ENCODE measurements at places on chromosomes 11 and 22.
A peak's percentile ranks its signal among the peaks of the same experiment; 100 is the strongest.

DNA sequence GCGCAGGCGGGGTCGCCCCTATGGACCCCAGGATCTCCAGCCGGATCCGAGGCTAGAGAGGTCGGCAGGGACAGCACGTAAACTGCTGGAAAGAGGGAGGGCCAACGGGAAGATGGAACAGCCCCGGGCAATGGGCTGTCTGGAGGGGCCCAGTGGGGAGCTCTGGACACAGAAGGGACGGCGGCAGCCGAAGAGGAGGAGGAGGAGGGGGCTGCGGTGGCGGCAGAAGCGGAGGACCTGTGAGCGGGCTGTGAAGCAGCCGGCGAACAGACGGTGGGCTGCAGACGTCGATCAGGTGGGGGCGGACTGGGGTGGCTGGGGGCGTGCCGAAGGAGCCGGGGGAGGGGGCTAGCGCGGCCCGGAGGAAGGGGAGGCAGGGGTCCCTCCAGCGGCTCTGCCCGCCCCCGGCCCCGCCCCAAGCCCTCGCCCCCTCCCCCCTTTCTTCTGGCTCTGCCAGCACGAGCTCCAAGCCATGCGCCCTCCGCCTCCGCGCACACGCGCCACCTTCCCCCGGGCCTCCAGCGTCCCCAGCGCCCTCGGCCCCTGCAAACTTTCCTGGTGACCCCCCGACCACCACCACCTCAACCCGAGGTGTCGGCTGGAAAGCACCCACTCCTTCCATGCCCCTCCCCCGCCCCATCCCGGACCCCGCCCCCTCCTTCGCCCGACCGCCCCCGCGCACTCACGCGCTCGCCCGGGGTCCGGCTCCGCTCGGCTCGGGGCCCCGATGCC is 432 bp downstream of the TNKS1BP1 start:
- DNase-seq, result peak; percentile 53

GRCh38 chr11:47641600-47642098 is 710 bp downstream of the MTCH2 start:
- DNase-seq, result peak; percentile 29

GRCh38 chr11:134021326-134021725 is 47.5 kb upstream of the JAM3 start:
- DNase-seq, result no peak

GRCh38 chr22:38940811-38941384 is 16.5 kb upstream of the APOBEC3A start:
- peak; percentile 80 for DNase-seq

- no peak for DNase-seq
These were observed 197.2 kb upstream of the ANO3 start for GRCh38 chr11:26134481-26135355.

DNA sequence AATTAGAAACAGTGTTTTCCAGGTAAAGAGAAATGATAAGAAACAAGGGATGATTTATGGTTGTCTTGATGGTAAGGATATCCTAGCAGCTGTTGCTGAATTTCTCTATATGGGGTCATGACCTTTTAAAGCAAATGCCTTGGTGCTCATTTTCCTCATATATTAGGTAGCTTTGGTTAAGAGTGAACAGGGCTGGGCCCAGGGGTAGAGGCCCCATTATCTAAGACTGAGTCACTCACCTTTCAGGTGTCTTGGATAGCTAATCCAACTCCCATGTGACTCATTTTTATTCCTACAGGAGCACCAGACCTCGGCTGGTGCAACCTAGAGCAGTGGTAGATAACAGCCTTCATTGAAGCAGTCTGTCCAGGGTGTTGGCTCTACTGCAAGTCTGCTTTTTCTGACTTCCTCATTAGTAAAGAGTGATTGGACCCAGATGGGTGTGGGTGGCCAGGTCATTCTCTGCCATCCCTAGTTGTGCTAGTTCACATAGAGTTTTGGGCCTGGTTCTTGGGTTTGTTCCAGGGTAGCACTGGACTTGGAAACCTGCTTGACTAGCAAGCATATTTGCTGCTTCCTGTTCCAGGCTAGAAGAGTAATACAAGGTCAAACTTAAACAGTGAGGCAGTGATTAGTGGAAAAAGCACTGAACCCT is 37.4 kb downstream of the CTNND1 start:
- DNase-seq, result peak; percentile 64

DNA sequence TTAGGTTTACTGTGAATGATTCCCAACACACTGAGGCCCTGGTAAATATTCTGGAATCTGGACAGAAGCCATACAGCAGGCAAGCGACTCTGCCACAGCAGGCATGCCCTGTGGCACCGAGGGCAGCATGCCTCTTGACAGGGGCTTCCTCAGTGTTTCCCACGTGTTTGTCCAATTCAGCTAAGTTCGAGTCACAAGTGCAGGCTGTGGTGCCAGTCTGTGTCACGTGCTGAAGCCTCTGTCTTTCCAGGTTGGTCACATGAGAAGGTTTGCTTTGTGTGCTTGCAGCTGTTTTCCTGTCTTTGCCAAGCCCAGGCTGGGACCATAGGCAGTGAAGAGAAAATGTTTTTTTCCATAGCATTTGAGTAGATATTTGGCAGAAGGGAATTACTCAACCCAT is 2.4 kb upstream of the PPFIBP2 start:
- peak; percentile 47 for DNase-seq

- no peak for DNase-seq
These were observed 6.9 kb upstream of the TOM1 start for GRCh38 chr22:35292786-35293185.

- DNase-seq, result peak; percentile 72
These were observed 9.4 kb downstream of the PLAAT2 start for GRCh38 chr11:63553759-63554158.

- DNase-seq, result no peak
These were observed 1338.8 kb downstream of the BRD1 start for GRCh38 chr22:48488611-48489511.

DNA sequence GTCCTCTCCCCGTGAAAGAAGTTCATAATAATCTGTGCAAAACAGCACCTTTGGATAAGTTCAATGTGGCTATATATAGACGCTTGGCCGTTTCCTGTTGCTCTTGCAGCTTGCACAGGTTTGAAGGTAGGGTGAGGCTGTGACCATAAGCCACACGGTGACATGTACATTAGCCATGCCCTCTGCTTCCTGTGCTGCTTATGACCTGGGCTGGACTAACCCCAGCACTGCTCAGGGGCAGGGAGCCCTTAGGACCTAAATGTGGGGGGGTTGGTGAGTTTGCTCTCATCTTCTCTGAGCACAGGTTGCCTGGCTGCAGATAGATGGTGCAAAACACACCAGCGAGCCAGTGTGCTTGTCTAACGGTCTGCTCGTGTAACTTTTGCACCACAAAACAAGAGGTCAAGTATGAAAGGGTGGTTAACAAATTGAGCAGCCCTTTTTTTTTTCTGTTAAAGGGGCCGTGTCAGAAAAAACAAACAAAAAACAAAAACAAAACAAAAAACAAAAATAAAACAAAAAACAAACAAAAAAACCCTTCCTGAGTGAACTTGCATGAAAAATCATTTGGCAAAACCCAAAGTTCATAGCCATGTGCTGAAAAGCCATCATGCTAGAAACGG is 37.3 kb downstream of the FLI1 start:
- DNase-seq, result no peak

DNA sequence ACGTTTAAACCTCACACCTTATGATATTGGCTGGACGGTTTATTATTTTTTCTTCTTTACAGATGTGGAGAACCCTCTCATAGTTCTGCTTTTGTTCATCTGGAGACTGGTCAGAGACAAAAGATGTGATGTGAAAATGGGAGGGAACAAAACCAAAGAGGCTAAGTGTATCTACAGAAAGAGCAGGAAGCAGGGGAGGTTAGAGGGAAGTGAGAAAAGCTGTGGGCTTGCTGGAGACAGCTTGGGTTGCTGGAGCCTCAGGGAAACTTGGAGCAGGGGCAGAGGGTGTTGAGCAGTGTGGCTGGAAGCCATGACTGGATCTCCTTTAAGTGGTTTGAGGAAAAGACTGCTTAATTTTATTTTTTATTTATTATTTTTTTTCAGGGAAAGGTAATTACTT is 79.0 kb upstream of the SNX19 start:
- DNase-seq, result no peak

DNA sequence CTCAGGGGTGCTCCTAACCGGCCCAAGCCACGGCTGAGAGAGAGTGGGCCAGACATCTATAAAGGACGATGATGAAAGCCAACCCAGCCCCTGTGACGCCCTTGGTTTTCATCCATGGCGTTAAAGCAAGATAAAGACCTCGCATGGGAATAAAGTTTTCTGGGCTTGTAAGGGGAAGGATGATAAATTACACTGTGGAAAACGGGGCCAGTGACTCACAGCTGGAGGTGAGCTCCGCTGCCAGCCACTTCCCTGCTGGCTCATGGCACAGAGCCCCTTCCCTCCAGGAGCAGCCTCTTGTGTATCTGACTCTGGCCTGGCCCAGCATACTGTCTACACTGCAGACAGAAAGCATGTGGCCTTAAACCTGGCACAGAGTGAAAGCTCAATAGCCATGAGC is 503.2 kb upstream of the B3GAT1 start:
- DNase-seq, result no peak

- no peak for DNase-seq
These were observed 520.2 kb downstream of the BRD1 start for GRCh38 chr22:49307481-49307830.

DNA sequence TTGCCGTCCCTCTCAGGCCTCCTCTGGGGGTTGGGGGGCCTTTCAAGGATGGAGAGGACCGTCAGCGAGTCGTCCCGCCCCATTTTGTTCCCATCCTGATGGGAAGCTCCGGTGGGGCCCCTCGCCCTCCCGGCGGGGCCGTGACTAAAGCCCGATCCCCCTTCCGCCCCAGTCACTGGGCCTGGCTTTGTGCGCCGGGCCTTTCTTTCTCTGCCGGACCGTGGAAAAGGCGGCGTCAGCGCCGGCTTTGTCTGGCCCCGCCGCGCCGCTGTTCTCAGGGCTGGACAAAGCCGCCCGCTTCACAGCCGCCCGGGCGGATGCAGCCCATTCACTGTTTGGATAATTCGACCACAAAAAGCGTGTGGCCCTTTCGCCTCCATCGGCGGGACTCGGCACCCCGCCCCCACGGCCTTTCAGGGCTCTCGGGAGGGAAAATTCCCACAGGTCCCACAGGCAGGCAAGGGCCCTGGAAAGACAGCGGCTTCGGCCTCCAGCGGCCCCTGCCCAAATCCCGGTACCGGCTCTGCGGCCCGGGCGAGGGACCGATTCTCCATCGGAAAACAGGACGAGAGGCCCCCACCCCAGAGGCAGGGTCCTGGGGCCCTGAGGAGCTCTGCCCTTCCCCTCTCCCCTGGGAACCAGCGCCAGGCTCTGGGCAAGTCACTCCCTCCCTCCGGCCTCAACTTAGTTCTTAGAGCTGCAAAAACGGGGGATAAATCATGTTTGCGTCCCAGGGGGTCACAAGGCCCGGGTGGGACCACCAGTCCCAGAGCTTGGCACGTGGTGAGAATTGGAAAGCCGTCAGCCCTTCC is 87.2 kb downstream of the WNT7B start:
- DNase-seq, result no peak

GRCh38 chr11:134252346-134253187 is 585 bp downstream of the THYN1 start:
- peak; percentile 64 for DNase-seq

- DNase-seq, result no peak
These were observed 11.8 kb downstream of the GTSE1 start for GRCh38 chr22:46308283-46308988.

DNA sequence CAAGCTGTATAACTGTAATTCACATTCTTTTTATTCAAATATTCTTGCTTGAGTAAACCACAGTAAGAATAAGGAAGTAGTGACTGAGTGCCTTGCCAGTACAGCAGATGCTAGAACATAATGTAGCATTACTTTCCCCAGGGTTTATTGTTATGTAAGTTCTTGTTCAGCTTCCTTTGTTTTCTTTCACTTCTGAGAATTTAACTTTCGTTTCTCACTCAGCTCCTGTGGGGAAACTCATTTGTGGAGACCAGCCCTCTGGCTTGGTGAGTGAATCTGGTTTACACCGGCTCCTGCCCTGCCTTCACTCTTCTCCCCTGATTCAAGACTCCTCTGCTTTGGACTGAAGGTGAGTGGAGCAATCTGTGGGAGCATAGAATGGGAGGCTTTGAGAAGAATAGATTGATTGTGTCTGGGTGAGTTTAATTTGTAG is at the start of gene TRIM22:
TRIM22 (plus strand) TSS at position 240 of the 433 bp plus-strand sequence. CDS start 6,443 bp downstream, outside the sequence.
- DNase-seq, result peak; percentile 81

Measured in hematopoietic multipotent progenitor cell treated with erythropoietin and hydrocortisone succinate and interleukin-3 and kit ligand, for 4 days (in vitro differentiated cells).